ENCODE measurements at places on chromosomes 11 and 22.

- peak; percentile 50 for DNase-seq
Measured at GRCh38 chr22:21074102-21074715, 28.5 kb downstream of the LRRC74B start.

DNA sequence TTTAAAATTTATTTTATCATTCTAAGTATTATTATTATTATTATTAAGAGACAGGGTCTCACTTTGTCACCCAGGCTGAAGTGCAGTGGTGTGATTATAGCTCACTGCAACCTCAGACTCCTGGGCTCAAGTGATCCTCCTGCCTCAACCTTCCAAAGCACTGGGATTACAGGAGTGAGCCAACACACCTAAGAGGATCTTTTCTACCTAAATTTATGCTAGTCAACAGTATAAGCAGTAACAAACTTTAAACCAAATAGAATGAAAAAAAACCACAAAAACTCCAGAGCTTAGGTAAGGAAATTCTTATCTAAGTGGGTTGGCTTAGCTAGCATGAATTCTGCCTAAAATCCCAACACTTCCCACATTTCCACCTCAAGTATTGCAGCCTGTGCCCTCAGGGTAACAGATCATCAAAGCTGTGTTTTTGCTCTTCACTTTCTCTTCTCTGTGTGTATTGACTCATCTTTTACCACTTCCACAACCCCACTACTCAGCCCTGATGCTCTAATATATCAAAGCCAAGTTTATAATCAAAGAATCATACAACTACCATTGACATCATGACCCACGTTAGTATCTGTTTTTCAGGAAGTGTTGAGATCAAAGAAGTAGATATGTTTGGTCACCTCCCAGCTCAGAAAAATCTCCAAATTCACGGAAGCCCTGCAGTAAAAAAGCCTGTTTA, 93.7 kb upstream of the SPON1 start:
- DNase-seq = no peak

- no peak for DNase-seq
Measured at GRCh38 chr11:62888406-62888805, 7.7 kb downstream of the SLC3A2 start.

DNA sequence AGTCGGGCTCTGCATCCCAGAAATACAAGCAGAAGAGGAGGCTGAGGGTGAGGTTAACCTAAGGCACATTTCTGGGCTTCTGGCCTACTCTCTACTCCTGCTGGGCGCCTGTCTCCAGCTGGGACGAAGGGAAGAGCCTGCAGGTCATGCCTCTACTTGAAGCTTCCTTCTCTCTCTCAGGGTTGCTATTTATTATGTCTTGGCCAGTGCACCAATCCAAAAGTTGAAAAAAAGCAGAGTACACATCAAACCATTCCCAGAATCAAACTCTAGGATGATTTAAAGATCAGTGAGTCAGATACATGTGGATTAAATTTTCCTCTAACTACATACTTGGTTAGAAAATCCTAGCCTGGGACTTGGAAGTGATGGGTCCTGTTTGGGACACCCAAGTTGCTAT, 60.2 kb upstream of the CDON start:
- no peak for DNase-seq

GRCh38 chr11:61766353-61766841, 14.0 kb downstream of the MYRF start:
- no peak for DNase-seq

GRCh38 chr22:30275625-30276024, 9.0 kb upstream of the OSM start:
- no peak for DNase-seq

DNA sequence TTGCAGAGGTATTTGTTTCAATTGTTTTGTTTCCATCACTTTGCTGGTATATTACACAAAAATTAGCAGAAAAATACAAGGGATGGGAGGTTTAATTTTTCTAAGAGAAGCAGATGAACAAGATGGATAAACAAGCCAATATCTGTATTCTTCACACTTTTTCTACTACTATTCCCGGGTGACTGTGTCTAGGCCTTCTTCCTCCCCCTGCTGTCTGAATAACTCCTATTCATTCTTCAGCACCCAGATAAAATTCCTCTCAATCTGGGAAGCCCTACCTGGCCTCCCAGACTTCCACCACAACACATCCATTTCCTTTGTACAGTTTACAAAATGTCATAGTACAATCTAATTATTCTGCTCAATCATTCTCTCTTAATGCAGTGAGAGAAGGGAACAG, 666.6 kb upstream of the TENM4 start:
- no peak for DNase-seq

DNA sequence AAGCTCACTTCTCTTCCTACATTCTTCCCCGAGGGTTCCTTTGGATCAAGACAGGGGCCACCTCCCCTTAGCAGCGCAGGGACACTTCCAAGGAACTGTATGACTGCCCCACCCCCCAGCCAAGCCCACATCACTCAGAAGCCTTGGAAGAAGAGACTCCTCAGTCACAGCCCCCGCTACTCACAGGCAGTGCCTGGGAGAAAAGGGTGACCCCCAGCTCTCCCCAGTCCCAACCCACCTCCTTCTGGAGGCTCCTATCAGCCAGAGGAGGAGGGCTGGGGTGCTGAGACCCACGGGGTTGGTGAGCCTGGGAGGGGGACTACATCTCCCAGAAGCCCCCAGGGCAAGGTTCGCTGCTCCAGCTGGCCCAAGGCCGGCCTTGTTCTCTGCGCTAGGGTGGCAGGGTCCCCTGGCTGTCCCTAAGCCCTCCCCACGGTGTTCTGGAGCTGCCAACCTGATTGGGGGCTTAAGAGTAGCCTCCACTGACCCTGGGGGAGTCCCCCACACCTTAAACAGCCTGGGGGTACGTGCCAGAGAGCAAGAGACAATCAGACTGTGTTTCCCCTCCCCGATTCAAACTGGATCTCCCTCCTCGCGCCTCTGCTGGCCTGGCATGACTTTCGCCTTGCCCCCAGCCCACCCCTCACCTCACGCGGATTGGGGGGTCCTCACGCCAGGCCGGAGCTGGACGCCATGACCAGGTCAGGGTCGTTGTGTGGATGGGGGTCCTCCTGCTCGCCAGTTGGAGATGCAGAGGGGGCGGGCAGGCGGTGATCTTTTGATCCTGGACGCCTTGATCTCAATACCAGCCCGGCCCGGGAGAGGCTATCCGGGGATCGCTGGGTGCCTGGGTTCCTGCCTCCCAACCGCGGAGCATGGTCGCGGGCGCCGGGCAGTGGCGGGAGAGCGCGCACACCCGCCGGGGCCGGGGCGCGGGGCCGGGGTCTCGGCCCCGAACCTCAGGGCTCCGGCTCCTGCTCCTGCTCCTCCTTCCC, 838 bp downstream of the BCL9L start:
- DNase-seq = peak; percentile 67

- peak; percentile 97 for DNase-seq
Measured at GRCh38 chr22:42614312-42615091, at the start of gene POLDIP3. Gene POLDIP3, minus strand, starts transcription at chr22:42614883. Its CDS starts 26 bp downstream, at chr22:42614857.

DNA sequence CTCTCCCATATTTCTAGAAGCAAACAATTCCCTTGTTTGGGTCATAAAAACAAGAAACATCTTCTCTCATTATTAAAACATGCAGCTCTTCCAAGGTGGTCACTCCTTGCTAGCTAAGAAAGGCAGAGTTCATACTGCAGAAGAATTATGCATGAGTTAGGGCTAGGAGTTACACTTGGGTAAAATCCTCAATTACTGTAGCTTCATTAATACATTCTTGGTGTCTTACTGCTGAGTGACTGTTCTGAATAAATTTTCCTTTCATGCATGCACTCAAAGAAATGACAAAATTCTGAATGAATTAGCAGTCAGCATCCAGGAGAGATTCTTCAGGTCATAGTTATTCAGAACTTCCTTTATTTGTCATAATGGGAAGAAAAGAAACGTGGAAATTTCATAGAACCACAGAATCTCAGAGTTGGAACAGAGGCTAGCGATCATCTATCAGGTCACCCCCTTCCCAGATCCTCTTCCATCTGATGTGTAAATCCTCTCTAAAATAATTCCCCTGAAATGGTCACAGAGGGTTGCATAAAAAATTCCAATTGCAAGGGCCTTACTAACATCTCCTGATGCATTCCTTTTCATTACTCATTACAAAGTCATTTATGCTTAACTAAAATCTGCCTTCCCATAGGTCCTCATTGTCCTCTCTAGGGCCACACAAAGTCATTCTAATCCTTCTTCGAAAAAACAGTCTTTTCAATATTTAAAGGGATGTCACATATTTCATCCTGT, 771.5 kb downstream of the DLG2 start:
- no peak for DNase-seq

GRCh38 chr22:26835929-26836528, 178.6 kb downstream of the MIAT start:
- peak; percentile 75 for DNase-seq

GRCh38 chr11:10285148-10285802, 8.7 kb downstream of the SBF2 start:
- DNase-seq = no peak

GRCh38 chr11:38221295-38221694, 1623.3 kb upstream of the RAG2 start:
- no peak for DNase-seq

DNA sequence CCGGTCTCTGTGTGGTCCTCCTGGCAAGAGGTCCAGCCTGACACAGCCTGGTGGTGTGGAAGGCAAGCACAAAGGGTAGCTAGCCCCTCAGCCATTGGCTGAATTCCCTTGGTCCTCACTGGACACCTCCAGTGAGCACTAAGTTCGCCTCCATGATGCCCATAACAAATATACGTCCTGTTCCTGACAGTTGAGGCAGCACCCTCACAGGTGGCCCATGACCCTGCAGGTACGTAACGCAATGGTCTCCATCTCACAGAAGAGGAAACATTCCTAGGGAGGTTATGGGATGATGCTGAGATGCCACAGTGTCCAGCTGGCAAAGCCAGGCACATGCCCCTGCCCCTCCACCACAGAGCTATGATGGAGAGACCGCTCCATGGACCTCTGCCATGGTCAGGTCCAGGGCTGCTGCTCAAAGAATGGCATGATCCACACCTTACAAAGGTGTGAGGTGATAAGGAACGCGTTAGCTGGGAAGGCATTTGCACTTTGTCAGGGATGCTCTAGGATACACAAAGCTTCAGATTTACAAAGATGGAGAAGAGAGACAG, 1.4 kb upstream of the GNAZ start:
- DNase-seq = no peak

DNA sequence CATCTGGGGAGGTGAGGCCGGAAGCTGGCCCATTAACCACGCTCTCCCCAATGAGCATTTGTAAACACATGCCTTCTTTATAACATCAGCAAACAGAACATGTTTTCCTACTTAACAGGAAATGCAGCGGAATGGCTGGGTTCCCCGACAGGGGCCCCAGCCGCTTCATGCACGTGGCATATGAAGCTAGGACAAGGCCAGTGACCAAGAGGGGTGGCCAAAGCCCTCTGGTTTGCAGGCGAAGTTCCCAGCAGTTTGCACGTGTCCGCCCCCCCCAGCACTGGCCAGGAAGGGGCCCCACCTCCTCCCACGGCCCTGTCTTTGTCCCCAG, 38.7 kb upstream of the LINC01488 start:
- DNase-seq = no peak

DNA sequence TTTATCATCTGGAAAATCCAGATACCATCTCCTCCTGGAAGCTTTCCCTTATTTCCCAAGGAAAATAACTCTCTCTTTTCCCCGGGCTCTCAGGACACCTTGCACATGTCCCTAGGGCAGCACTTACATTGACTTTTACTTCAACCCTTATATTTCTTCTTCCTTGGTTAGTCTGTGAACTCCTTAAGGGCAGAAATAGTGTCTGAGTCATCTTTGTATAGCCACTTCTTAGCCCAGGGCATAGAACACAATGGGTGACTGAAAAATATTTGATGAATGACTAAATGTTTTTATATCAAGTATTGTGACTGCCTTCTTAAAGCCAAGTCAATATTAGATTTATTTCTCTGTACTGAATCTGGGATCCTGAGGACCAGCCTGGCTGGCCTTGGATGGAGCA, 45.4 kb upstream of the MYOD1 start:
- DNase-seq = no peak

- DNase-seq = no peak
Measured at GRCh38 chr11:465896-466530, 15.9 kb downstream of the PTDSS2 start.

DNA sequence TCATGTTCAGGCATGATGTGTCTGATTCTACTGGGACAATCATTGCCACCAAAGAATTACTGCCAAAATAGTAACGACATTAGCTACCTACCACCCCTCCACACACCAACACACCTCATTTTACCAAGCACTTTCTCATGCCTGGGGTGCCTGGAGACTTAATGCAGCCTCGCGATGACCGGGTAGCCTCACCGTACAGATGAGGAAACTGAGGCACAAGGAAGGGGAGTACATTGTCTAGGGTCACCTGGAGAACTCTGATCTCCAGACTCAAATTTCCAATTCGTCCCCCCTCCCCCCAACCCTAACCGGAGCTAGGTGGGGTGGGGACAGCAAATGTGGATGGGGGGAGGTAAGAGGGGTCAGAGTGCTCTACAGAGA, 2.7 kb upstream of the RTN4RL2 start:
- DNase-seq = no peak

DNA sequence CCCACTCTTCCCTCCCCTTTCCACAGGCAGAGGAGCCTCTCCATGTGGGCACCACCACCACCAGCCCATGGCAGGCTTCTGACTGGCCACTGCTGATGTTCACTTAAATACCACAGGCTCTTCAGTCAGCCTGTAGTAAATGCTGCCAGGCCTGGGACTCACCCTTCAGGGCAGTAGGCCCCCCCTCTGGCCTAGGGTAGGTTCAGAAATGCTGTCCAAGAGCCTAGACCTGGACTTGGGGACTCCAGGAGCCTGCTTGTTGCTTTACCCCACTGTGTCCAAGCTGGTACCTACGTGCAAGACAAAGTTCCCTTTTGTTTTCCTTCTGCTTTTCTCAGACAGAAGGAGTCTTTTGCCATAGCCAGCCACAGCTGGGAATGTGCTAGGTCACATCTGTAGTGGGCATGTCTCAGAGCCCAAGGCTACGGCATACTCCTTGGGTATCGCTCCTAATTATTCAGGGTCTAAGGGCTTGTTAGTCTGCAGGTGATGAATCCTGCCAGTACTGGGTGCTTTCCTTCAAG, 38.6 kb downstream of the TMEM135 start:
- DNase-seq = no peak

DNA sequence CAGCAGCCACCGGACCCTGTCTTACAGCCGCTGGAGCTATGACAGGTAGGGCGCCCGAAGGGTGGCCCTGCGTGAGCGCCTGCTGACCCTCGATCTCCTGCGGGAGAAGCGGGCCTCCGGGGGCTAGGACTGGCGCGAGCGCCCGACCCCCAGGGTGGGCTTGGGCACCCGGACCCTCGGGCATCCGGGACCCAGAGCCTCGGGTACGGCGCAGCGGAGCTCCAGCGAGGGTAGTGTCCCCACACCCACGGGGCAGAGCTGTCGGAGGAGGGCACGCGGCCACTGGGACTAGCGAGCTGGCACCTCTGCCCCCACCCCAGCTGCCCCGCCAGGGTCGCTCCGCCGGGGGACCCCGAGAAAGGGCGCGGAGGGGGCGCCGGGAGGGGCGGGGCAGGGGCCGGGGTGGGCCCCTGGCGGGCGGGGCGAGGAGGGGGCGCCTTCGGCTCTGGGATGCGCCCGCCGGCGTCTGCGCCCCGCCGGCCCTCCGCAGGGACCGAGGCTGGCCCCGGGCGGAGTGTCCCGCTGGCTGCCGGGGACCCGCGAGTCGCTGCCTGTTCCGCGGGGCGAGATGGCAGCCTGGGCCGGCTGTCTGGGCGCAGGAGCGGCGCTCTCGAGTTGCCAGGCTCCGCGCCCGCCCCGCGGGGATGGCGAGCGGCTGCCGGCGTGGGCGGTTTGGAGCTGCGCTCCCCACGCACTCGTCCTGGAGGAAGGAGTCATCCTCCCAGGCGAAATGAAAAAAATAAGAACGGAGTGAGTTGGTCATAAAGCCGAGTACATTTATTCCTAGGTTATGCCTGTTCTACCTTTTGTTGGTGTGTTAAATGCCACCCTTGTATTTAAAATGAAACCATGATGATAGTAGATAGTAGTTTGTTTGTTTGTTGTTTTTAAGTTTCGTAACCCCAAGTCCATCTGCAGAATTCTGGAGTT, 32.4 kb downstream of the EIF3F start:
- DNase-seq = no peak

All from OCI-M1 (cell line).